ENCODE measurements at places on chromosomes 13 and 19. TPM values are rescaled to one million over a fixed set of nuclear protein-coding genes. Genes with fewer than 3 reads are reported as not detected.

Gene KASH5
- not detected for total RNA-seq

Gene MYH14
- total RNA-seq = not detected

Gene SCEL
- 1.3 TPM for total RNA-seq

Gene CNN1
- not detected for total RNA-seq

Gene PRRG2
- 3.9 TPM for total RNA-seq

DNA sequence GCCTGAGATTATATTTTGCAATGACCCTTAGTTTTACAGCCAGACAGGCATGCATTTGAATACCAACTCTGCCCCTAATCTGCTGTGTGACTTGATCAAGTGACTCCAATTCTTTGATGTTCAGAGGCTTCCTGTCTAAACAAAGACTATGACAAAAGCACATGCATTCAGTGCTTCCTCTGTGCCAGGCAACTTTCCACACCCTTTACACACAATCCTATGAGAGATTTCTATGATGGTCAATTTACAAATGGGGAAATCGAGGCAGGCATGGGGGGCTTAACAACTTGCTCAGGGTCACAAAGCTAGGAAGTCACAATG, 3.7 kb upstream of the LYPD3 start:
- H3K4me1 ChIP-seq = peaks cover 43% of the 10 kb centered on the region
- H3K27ac ChIP-seq = no peak overlapping the region
- H3K4me3 ChIP-seq = no peak overlapping the region
- no peak for DNase-seq
- peaks cover 1% of the 10 kb centered on the region for H3K36me3 ChIP-seq

GRCh38 chr19:42433503-42434260, 6.5 kb upstream of the LIPE start:
- no peak overlapping the region for H3K27ac ChIP-seq
- peaks cover 11% of the 10 kb centered on the region for H3K4me1 ChIP-seq
- no peaks in the 10 kb centered on the region for H3K36me3 ChIP-seq
- no peaks in the 10 kb centered on the region for H3K27me3 ChIP-seq
- no peak overlapping the region for H3K4me3 ChIP-seq

DNA sequence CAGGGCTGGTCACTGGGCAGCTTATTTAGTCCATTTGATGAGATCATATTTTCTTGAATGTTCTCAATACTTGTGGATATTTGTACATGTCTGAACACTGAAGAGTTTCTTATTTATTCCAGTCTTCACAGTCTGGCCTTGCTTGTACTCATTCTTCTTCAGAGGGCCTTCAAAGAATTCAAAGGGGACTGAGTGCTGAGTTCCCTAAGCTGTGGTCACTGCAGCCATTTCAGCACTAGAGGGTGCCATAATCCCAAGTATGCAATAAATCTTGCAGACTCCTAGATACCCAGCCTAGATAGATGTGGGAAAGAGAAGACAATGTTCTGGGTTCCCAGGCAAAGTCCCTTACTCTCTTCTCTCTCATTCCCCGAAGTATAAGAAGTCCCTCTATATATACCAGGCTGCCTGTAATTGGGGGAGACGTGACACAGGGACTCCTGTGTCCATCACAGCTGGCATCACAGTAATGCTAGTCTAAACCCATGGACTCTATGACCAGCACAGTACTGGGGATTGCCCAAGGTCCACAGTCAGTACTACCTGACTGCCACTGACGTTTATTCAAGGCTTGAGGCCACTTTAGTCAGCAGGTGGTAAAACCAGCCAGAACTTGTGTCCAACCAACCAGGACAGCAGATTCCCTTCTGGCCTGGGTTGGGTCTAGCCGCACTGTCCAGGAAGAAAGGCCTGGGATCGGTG, 8.9 kb upstream of the VN1R1 start:
- DNase-seq = peak; percentile 45
- H3K27me3 ChIP-seq = no peaks in the 10 kb centered on the region
- peaks cover 6% of the 10 kb centered on the region for H3K36me3 ChIP-seq
- no peak overlapping the region for H3K27ac ChIP-seq
- no peak overlapping the region for H3K4me3 ChIP-seq

DNA sequence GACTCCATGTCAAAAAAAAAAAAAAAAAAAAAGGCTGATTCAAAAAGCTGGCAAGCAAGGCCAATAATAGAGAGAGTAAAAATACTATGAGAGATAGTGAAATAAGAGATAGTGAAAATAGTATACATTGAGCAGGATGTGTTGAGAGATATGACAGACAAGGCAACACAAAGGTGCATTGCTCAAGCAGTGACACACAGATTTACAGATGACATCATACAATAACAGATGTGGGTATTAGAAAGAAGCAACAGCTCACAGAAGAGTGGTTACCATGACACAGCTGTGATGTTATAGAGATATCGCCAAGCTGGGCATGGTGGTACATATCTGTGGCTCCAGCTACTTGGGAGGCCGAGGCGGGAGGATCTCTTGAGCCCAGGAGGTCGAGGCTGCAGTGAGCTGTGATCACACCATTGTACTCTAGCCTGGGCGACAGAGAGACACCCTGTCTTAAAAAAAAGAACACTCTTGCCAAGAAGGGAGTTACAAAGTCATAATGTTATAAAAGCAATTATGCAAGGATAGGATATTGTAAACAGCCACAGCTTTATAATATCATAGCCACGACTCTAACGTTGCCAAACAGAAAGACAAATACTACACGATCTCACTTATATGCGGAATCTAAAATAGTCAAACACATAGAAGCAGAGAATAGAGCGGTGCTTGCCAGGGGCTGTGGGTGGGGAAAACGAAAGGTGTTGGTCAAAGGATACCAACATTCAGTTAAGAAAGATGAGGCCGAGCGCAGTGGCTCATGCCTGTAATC, 10.3 kb downstream of the TNFSF9 start:
- H3K4me1 ChIP-seq = peaks cover 12% of the 10 kb centered on the region
- H3K27me3 ChIP-seq = no peaks in the 10 kb centered on the region
- no peak for DNase-seq
- H3K4me3 ChIP-seq = no peak overlapping the region
- H3K27ac ChIP-seq = no peak overlapping the region

DNA sequence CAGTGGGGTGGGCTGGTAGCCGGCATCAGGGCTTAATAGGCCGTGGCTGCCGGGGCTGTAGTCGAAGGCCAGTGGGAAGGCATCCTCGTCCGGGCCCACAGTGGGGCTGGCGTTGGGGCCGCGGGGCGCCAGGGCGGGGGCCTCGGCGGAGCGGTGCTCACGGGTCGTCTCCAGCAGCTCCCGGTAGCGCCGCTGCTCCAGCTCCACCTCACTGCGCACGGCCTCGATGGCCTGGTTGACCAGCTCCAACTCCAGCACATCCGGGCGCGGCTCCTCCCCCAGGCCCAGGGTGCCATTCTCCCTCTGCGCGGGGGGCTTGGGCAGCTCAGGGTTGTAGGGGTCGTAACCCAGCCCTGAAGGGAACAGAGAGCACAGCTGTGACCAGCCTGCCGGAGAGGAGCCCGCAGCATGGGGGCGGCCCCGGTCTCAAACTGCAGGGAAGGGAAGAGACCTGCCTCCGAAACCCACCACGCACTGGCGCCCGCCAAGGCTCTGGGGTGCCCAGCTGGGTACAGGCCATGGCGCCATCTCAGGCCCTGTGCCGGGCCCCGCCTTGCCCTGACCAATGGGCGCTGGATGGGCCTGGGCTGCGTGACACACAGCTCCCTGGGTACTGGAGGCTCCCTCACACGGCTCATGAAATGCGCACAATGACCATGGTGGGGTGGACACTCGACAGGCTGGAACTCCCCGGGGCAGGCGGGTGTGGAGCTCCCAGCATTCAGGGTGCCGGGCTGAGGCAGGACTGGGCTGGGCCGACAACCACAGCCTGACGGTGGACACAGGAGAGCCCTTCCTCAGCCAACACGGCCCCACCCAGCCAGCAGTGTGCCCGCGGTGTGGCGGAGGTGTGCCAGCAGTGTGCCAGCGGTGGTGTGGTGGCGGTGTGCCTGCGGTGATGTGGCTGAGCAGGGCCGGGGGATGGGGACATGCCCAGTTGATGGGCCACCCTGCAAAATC, 16.5 kb upstream of the ATP8B3 start:
- no peak overlapping the region for H3K4me3 ChIP-seq
- DNase-seq = no peak
- H3K27me3 ChIP-seq = no peaks in the 10 kb centered on the region
- peaks cover 4% of the 10 kb centered on the region for H3K4me1 ChIP-seq

GRCh38 chr19:46089432-46089831, 35.1 kb downstream of the IGFL3 start:
- DNase-seq = no peak
- H3K27ac ChIP-seq = no peak overlapping the region
- no peaks in the 10 kb centered on the region for H3K4me1 ChIP-seq
- H3K36me3 ChIP-seq = no peaks in the 10 kb centered on the region
- H3K4me3 ChIP-seq = no peak overlapping the region

DNA sequence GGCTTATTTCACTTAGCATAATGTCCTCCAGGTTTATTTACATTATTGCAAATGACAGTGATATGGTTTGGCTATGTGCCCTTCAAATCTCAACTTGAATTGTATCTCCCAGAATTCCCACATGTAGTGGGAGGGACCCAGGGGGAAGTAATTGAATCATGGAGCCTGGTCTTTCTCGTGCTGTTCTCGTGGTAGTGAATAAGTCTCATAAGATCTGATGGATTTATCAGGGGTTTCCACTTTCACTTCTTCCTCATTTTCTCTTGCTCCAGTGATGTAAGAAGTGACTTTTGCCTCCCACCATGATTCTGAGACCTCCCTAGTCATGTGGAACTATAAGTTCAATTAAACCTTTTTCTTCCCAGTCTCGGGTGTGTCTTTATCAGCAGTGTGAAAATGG, 109.6 kb downstream of the VWA8 start:
- no peak overlapping the region for H3K4me3 ChIP-seq
- H3K36me3 ChIP-seq = peaks cover 16% of the 10 kb centered on the region
- H3K27me3 ChIP-seq = no peaks in the 10 kb centered on the region

- no peaks in the 10 kb centered on the region for H3K4me1 ChIP-seq
- H3K36me3 ChIP-seq = peaks cover 5% of the 10 kb centered on the region
- no peaks in the 10 kb centered on the region for H3K27me3 ChIP-seq
- no peak overlapping the region for H3K27ac ChIP-seq
- no peak overlapping the region for H3K4me3 ChIP-seq
These were observed 45.4 kb downstream of the ZIC5 start for GRCh38 chr13:99926014-99926731.

- no peak overlapping the region for H3K4me3 ChIP-seq
- H3K4me1 ChIP-seq = no peaks in the 10 kb centered on the region
- H3K27ac ChIP-seq = no peak overlapping the region
- H3K27me3 ChIP-seq = no peaks in the 10 kb centered on the region
These were observed 65.1 kb downstream of the TM9SF2 start for GRCh38 chr13:99566125-99567083.

- peaks cover 22% of the 10 kb centered on the region for H3K4me1 ChIP-seq
- H3K4me3 ChIP-seq = no peak overlapping the region
- H3K36me3 ChIP-seq = no peaks in the 10 kb centered on the region
- H3K27me3 ChIP-seq = peaks cover 12% of the 10 kb centered on the region
- no peak overlapping the region for H3K27ac ChIP-seq
- no peak for DNase-seq
These were observed 14.6 kb downstream of the ATP7B start for GRCh38 chr13:51996641-51997040.

DNA sequence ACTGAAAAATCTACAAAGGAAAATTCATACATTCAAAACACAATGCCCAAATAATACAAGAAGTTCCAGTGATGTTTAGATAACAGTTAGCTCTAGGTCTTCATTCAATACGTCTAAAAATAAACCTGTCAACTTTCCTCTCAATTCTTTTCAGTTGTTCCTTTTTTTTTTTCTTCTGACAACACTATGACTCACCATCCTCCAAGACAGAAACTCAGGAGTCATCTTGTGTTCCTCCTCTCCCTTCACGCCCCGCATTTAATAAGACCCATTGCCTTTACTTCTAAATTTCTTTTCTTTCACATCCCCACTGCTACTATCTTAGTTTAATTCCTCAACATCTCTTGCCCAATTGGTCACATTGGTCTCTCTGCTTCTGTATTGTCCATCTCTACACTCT, 759.9 kb downstream of the GPC5 start:
- H3K4me3 ChIP-seq = no peak overlapping the region
- no peak overlapping the region for H3K27ac ChIP-seq
- H3K36me3 ChIP-seq = no peaks in the 10 kb centered on the region
- DNase-seq = peak; percentile 67

- peak within 1 kb of the TSS; percentile 80 for H3K4me3 ChIP-seq
- peaks cover 19% of the 10 kb centered on the region for H3K36me3 ChIP-seq
- DNase-seq = peak; percentile 76
- H3K4me1 ChIP-seq = peaks cover 10% of the 10 kb centered on the region
- no peaks in the 10 kb centered on the region for H3K27me3 ChIP-seq
These were observed at the start of gene SLC25A23 for GRCh38 chr19:6459262-6460098. Gene SLC25A23 (minus strand): TSS chr19:6459792. CDS start chr19:6459628, 164 bp downstream.

DNA sequence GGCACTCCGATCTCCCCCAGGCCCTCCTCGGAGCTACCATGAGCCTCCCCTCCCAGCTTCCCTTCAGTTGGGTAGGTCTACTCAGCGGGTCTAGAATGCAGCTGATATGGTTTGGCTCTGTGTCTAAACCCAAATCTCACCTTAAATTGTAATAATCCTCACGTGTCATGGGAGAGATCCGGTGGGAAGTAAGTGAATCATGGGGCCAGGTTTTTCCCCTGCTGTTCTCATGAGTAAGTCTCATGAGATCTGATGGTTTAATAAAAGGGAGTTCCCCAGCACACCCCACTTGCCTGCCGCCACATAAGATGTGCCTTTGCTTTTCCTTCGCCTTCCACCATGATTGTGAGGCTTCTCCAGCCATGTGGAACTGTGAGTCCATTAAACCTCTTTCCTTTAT, 14.5 kb upstream of the DOCK9 start:
- no peaks in the 10 kb centered on the region for H3K27me3 ChIP-seq
- H3K4me3 ChIP-seq = no peak overlapping the region
- no peaks in the 10 kb centered on the region for H3K36me3 ChIP-seq
- no peak for DNase-seq

GRCh38 chr19:54523403-54523802, 20.8 kb downstream of the LAIR2 start:
- H3K4me3 ChIP-seq = no peak overlapping the region
- H3K36me3 ChIP-seq = no peaks in the 10 kb centered on the region
- H3K4me1 ChIP-seq = no peaks in the 10 kb centered on the region

GRCh38 chr19:24040621-24041020, 46.4 kb upstream of the ZNF254 start:
- peaks cover 56% of the 10 kb centered on the region for H3K36me3 ChIP-seq
- peaks cover 8% of the 10 kb centered on the region for H3K4me1 ChIP-seq
- no peak overlapping the region for H3K27ac ChIP-seq
- no peak for DNase-seq

GRCh38 chr19:5141129-5141849, 172.4 kb downstream of the KDM4B start:
- DNase-seq = peak; percentile 34
- peaks cover 44% of the 10 kb centered on the region for H3K36me3 ChIP-seq
- H3K4me3 ChIP-seq = no peak overlapping the region
- H3K4me1 ChIP-seq = peaks cover 5% of the 10 kb centered on the region
- H3K27ac ChIP-seq = no peak overlapping the region

Measured in MCF 10A (cell line).